Stimulated activated CD4-positive, alpha-beta T cell treated with anti-CD3 and anti-CD28 coated beads, Interleukin-2, amount 100 ng/mL, for 24 hours (primary cell): ENCODE measurements at places on chromosomes 4 and X.
A peak's percentile ranks its signal among the peaks of the same experiment; 100 is the strongest.

DNA sequence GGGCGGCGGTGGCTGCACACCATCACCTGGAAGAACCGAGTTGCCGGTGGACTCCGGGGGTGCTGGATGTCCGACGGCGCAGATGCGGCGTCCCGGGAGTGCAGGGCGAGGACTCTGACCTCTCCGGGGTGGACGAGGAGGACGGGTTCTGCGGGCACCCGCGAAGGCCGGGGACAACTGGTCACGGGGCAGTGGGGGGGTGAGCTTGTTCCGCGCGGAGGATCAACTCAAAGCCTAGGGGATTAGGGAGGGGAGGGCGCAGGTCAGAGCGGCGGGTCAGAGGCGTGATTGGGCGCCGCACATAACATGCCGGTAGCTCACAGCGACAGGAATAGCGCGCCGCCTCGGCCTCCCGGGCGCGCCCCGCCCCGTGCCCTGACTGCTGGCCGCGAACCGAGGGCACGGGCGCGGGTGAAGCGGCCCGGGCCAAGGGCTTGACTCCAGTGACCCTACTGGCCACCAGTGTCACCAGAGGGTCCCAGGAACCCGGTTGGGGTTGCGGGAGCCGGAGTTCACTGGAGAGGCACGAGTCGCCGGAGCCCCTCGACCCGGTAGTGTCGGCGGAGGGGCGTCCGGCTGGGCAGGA, at the start of gene KLHL34:
Gene KLHL34 (minus strand): TSS at position 179 of the 586 bp plus-strand sequence. CDS start 542 bp downstream, outside the sequence.
- DNase-seq: peak; percentile 27

GRCh38 chr4:188976644-188977115, 837.4 kb downstream of the TRIML1 start:
- no peak for DNase-seq

- DNase-seq: no peak
These were observed 138.6 kb upstream of the NAP1L5 start for GRCh38 chr4:88836216-88836615.

GRCh38 chr4:169397762-169398161, 127.0 kb upstream of the SH3RF1 start:
- no peak for DNase-seq

- no peak for DNase-seq
These were observed 134.7 kb downstream of the KLF8 start for GRCh38 chrX:56366901-56367300.

- DNase-seq: no peak
These were observed 2.6 kb downstream of the ARHGAP10 start for GRCh38 chr4:147734496-147734895.

- DNase-seq: peak; percentile 9
These were observed 106.2 kb downstream of the SMIM20 start for GRCh38 chr4:26020083-26020668.

DNA sequence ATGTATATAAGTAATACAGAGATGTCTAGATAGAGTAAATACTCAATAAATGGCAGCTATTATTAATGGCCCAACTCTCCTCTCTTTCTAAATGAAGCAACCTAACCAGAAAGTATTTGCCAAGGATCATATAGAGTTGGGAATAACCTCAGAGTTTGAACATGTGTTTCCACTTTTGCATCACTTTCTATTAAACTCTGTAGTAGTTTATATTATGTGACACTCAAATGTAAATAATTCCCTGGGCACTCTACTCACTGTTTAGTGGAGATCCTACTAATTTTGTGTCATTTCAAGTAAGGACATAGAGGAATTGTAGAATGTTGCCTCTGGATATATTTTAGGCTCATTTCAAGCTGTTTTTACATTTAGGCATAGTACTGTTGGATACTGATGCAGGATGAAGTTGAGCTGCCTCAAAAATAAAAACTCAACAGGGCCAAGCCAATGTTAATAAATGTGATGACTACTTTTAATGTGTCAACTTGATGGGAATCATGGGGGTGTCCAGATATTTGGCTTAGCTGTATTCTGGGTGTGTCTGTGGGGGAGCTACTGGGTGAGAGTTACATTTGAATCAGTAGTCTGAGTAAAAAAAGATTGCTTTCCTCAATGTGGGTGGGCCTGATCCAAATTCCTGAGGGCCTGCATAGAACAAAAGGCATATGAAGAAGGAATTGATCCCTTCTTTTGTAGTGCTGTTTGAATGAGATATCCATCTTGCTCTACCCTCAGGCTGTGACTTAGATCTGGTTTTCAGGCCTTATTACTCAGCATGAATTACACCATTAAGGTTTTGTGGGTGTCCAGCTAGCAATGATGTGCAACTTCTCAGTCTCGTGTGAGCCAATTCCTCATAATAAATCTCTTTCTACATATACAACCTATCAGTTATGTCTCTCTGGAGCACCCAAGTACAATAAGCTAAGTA, 1368.2 kb downstream of the STIM2 start:
- no peak for DNase-seq

- DNase-seq: no peak
These were observed 659.3 kb downstream of the ZNF674 start for GRCh38 chrX:45885931-45886330.

DNA sequence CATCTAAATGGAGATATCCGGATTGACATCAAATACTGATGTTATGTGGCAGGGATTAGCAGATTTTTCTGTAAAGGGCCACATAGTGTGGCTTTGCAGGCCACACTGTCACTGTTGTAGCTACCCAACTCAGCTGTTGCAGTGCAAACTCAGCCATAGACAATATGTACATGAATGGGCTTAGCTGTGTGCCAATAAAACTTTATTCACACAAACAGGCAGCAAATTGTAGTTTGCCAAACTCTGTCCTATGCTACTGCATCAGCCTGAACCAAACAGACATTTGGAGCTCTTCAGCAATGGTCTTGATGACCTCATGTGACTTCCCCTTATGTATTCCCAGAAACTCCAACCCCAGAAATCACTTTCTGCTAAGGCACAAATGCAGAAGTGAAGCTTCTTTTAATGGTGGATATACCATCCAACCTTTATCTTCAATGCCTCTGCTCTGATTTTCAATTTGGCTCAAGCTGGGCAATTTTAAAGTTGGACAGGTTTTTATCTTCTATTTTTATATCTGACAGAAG, 18.4 kb upstream of the TRPC5OS start:
- DNase-seq: no peak

- DNase-seq: no peak
These were observed 7.4 kb upstream of the NFKB1 start for GRCh38 chr4:102493794-102494193.

- no peak for DNase-seq
These were observed 673.2 kb upstream of the MAGEB2 start for GRCh38 chrX:29542152-29542551.

DNA sequence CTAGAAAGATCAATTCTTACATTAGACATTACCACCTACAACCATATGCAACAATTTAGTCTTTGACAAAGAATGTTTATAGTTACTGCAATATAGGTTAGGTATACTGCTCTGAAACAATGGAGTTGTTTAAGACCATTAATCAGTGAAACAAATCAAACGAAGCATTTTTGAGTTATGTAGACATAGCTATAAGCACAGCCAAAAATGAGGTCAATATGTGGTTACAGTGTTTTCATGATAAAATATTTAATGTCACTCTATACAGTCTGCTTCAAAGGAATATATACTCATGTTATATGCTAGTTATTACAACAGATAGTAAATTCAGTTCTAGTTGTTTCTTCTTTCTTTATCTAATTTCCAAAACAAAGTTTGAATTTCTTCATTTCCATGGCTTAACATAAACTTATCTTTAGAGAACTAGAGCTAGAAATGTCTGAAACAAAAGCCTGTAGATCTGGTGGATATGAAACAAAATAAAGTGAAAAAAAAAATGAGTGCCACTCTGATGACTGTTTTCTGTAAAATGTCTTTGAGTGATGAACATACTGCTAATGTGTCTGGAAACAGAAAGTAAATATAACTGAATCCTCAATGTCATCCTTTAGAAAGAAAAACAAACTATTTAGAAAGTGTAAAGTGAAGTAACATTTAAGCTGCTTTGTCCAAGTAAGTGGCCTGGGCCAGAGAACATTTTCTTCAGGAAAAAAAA, 809.0 kb downstream of the FAT4 start:
- no peak for DNase-seq

DNA sequence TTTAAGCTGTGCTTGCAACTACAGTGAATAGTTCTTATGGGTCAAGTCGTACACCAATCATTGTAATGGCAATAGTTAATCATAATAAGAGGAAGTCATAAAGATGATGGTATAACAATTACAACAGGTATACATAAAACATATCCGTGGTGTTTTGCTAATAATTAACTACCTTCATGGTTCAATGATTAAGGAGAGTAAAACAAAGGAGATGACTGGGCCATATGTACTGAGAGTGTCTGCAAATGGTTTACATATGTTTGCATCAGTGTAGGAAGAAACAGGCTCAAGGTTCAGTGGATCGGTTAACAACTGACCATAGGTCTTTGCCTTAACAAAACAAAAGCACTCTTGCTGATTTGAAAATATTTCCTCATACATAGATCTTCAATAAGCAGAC, 253.0 kb downstream of the COX7B2 start:
- DNase-seq: no peak
